Activated CD4-positive, alpha-beta T cell treated with anti-CD3 and anti-CD28 coated beads for 36 hours (primary cell): ENCODE measurements at places on chromosomes 3 and 15.

GRCh38 chr15:52008698-52009434, 10.2 kb upstream of the MAPK6 start:
- H3K27me3 ChIP-seq, result no peaks in the 10 kb centered on the region
- no peak overlapping the region for H3K4me3 ChIP-seq
- DNase-seq, result no peak

DNA sequence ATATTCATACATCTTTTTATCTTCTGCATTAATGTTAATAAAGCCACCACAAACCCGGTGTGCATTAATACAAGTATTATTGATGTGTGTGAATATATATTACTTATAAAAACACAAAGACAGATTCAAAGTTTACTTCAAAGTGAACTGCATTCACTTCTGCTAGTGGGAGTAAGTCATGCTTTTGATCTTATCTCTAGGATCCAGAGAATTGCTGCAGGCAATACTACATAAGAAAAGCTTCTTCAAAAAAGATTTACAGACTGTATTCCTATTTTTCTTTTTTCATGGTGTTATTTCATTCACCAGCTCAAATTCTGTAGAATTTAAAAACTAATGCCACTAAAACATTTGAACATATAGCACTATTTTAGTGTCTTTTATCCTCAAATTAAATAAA, 87.5 kb upstream of the CBLB start:
- no peak overlapping the region for H3K4me3 ChIP-seq
- no peaks in the 10 kb centered on the region for H3K36me3 ChIP-seq
- DNase-seq, result no peak
- no peak overlapping the region for H3K27ac ChIP-seq

- peak within 1 kb of the TSS; percentile 92 for H3K27ac ChIP-seq
- H3K4me3 ChIP-seq, result peak within 1 kb of the TSS; percentile 86
- H3K27me3 ChIP-seq, result no peaks in the 10 kb centered on the region
- H3K4me1 ChIP-seq, result peaks cover 29% of the 10 kb centered on the region
- peak; percentile 59 for DNase-seq
These were observed at the start of gene ZNF620 for GRCh38 chr3:40505599-40506462. Gene ZNF620, plus strand, starts transcription at chr3:40506039. Its CDS starts 314 bp downstream, at chr3:40506353.

DNA sequence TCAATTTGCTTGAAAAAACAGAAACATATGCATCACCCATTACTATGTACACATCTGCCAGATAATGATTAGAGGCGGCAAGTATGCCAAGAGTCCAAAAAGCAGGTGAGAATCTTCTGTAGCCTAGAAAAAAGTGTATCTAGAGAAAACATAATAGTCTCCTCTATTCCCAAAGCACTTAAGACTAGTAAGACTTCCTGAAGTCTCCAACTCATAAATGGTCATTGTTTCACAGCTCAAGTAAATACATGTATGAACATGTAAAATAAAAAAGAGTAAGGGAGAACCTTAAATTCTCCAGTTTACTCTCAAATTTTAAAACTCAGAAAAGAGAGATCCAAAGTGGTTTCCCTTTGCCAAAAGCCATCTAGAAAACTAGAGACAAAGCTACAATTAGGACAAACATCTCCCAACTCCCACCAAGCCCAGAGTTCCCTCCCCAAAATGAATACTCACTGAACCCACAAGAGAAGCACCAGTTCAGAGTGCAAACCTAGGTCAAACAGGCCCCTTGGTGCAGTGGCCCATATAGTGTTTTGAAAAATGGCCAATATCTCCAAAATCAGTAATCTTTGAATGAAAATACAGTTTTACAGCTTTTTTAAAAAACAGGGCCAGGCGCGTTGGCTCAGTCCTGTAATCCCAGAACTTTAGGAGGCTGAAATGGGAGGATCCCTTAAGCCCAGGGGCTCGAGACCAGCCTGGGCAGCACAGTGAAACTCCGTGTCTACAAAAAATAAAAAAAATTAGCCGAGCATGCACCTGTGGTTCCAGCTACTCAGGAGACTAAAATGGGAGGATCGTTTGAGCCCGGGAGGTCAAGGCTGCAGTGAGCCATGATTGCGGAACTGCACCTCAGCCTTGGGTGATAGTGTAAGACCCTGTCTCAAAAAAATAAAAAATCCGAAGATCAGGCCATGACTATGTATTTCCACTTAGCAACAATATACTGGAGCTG, 11.0 kb upstream of the MAP4 start:
- H3K4me1 ChIP-seq, result peaks cover under 1% of the 10 kb centered on the region
- H3K4me3 ChIP-seq, result no peak overlapping the region
- no peaks in the 10 kb centered on the region for H3K27me3 ChIP-seq
- H3K36me3 ChIP-seq, result no peaks in the 10 kb centered on the region
- no peak for DNase-seq

GRCh38 chr15:100919481-100920405, 586 bp downstream of the LRRK1 start:
- peak overlapping the region; percentile 35 for H3K4me3 ChIP-seq
- DNase-seq, result peak; percentile 38
- H3K4me1 ChIP-seq, result peaks cover 15% of the 10 kb centered on the region
- H3K36me3 ChIP-seq, result no peaks in the 10 kb centered on the region

DNA sequence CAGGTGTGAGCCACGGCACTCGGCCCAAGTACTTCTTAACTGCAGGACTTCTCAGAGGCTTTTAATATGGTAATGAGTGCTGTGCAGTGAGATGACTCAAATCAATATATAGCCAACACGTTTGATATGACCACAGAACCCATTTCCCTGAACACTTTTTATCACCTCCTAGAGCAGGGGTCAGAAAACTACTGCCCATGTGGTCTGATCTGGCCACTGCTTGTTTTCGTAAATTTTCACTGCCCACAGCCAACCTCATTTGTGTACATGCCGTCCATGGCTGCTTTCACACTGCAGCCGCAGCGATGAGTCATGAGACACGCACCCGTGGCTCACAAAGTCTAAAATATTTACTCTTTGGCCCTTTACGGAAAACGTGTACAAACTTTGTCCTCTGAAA, 179.2 kb downstream of the RORA start:
- peaks cover 8% of the 10 kb centered on the region for H3K27me3 ChIP-seq
- H3K4me3 ChIP-seq, result no peak overlapping the region
